ENCODE measurements at places on chromosomes 5 and 9.

DNA sequence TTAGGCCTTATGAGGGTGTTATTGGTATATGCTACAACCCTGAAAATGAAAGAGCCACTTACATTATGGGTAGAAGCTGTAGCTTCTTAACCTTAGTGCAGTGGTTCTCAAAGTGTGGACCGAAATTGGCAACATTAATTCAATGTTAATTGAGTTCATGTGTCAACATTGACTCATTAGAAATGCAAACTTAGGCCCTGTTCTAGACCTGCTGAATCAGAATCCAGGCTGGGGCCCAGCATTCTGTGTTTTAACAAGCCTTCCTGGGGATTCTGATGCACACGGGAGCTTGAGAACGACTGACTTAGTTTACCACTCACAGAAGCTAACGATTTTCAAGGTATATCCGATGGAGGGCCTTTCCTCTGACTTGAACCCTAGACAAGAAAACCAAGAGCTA, 7.3 kb downstream of the VLDLR start:
- no peak for DNase-seq

DNA sequence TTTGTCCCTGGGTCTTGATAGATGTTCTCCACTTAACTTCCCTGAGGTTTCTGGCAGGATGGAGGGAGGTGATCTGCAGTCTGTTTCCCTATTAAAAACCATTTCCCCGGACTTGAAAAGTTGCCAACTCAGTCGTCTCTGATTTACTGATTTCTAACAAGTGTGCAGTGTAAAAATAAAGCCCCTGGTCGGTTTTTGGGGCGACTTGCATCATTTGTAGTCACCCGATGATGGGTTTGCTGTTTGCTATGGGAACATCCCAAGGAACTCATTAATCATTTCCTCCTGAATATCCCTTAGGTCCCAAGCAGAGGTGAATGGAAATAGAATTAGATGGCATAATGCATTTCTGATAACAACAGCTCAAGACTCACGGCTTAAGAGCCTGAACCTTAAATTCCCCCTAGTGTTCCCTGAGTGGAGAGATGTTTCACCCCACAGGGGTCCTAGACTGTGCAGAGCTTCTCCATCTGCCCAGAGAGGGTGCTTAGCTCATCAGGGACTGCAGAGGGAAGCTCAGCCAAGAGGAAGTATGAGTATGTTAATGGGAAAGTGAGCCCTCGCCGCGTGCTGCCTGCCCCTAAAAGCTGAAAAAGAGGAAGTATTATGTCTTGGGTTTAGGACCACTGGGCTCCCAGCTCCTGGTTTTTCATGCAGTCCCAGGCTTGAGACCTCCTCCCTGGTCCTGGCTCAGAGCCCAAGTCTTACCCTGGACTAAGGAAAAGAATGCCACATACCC, 115.1 kb upstream of the DAP start:
- no peak for DNase-seq

DNA sequence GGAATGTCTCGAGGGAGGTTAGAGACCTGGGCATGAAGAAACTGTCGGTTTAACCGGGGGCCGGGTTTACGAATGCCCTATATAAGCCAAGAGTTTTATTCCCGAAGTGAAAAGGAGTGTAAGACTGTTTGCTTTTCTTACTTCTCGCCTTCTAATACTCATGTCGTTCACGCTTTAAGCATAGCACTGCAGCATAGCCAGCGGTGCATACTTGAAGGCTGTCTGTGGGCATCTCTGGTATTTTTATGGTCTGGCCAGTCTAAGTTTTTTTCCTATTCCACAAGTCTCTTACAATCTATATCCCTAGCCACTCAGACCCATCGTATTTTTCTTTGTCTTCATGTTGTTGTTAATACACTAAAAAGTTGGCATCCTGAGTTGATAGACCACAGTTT, 1.2 kb downstream of the UHRF2 start:
- peak; percentile 20 for DNase-seq

DNA sequence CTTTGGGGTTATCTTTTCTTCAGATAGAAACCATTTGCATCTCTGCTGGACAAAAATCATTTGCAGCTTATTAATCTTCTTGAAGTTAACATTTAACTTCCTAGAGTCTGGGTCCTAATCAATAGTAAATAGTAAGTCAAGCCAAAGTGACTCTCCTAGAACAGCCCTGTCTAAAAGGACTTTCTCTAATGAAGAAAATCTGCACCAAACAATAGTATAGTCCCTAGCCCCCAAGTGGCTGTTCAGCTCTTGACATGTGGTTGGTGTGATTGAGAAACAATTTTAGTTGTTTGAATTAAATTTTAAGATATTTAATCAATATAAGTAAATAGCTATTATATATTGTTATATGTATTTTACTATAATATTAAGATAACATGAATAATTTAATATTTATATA, 64.6 kb upstream of the SHB start:
- DNase-seq, result no peak

DNA sequence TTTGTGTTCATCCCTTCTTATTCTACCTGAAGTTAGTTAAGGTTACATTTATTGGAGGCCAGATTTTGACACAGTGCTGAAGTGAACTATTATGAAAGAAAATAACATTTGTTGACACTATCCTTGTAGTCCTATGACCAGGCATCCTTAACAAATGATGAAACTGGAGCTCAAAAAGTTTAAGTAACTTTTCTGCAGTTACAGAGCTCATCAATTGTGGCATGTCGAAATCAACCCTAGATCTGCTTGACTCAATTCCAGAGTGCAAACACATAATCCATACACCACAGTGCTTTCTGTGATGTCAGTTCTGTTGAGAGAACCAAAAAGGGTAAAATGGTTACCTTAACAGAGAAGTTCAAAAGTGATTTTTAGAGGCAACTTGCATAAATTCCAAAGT, 28.6 kb downstream of the KCNN2 start:
- no peak for DNase-seq

GRCh38 chr5:172637110-172637580, 3.9 kb upstream of the NEURL1B start:
- DNase-seq, result peak; percentile 43

DNA sequence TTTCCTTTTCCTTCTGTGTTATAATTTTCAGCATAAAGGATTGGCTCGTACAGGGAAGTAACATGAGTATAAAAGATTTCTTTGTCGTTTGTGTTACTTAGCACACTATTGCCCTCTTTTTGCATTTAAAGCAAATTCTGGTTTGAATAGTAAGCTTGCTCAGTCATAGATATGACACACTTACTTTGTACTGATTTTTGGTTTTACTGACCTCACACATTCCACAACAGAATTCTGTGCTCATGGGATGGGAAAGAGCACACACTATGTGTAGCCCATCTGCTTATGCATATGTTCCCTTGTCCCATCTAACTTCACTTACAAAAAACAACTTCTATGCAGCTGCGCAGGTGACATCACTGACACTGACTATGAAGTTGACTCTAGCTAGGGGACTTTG, 111.9 kb upstream of the MTAP start:
- DNase-seq, result no peak

DNA sequence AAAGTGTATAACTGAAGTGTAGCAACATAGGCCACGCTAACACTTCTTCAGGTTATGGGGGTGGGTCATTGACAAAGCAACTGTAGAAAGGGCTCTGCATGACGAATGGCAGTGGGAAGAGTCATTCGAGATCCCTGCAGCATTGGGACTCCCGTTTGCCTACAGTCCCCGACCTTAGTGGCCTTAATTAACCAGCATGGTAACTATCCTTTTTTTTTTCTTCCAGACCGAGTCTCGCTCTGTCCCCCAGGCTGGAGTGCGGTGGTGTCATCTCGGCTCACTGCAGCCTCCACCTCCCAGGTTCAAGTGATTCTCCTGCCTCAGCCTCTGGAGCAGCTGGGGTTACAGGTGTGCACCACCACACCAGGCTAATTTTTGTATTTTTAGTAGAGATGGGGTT, 14.2 kb upstream of the CMBL start:
- no peak for DNase-seq

DNA sequence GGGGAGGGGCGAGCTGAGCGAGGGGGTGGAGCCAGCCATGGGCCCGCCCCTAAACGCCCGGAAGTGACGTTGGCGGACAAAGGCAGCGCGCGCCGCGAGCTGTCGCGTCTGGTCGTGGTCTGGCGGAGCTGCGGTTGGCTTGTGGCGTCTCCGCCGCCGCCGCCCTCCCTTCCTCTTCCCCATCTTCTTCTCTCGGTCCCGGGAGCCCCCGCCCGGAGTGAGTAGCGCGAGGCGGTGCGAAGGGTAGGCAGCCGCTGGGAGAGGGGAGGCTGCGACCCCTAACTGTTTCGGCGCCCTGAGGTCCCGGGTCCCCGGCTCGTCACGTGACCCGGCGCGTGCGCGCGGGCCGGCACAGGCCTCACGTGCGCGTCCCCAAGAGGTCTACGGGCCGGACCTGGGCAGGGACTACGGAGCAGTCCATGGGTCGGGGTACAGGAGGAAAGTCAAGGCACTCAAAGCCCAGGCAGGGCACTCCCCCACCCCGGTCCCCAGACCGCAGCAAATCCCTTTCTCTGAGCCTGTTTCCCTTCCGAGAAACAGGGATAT, at the start of gene NTMT1:
NTMT1 (plus strand) TSS at position 85 of the 546 bp plus-strand sequence. CDS start 6,541 bp downstream, outside the sequence.
- DNase-seq, result peak; percentile 86

DNA sequence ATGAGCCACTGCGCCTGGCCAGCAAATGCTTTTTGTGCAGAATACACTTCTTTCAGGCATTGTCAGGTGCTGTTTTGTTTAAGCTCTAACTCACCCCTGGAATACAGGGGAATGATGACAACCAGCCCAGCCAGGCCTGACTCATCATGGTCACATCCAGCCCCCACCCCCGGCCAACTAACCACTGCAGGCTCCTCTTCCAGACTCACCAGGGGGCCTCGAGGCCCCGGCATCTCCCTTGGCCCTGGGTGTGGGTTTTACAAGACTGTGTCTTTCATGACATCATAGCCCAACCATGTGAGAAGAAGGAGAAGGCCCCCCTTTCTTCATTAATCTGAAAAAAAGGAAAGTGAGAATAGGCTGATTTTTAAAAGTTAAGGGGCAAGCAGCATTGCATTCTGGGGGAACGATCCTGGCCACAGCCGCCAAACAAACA, 35.5 kb downstream of the OLFML2A start:
- no peak for DNase-seq

DNA sequence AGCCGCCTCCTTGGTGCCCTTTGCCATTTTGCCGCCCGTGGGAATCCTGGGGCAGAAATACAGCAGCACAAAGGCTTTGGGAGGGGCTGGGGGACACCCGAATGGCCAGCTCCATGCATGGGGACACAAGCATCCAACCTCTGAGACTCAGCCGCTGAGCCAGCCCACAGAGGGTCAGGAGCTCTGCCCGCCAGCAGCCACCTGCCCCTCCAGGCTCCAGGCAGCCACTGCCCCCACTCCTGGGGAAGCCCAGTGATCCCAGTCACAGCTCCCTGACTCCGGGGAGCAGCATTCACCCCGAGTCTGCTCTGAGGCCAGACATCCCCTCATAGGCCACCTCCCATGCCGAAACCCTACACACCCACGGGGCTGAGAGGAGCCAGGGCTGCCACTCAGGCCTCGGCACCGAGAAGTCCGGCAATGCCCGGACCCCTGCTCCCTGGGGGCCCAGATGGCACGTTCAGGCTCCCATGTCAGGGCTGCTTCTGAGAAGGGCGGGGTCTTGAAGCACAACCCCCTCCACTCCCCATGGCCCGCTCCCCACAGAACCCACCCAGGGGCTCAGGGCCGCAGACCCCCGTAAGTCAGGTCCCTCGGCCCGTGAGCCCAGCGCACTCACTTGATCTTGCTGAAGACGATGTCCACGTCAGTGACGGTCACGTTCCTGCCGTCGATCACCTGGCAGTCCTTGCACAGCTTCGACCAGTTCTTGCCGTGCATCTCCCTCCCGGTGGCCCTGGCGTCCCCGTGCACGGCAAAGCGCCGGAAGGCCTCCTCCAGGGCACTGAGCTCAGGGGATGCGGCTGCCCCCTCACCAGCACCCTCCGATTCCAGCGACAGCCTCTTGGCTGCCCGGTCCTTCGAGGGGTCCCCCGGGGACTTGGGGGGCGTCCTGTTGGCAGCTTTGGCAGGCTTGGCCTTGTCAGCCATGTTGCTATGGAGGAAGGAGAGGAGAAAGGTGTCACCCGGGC, 15.7 kb downstream of the TPPP start:
- no peak for DNase-seq

GRCh38 chr5:122036326-122036725, 41.7 kb downstream of the LOX start:
- DNase-seq, result no peak

- no peak for DNase-seq
Observed at GRCh38 chr5:111834926-111835599, 78.1 kb upstream of the NREP start.

- no peak for DNase-seq
Observed at GRCh38 chr9:15738011-15738410, 185.2 kb downstream of the CCDC171 start.

- no peak for DNase-seq
Observed at GRCh38 chr9:33620738-33621439, 96.8 kb downstream of the ANKRD18B start.

GRCh38 chr5:135446206-135446605, 942 bp downstream of the DCANP1 start:
- no peak for DNase-seq

- DNase-seq, result no peak
Observed at GRCh38 chr5:124865066-124865465, 118.6 kb upstream of the ZNF608 start.

DNA sequence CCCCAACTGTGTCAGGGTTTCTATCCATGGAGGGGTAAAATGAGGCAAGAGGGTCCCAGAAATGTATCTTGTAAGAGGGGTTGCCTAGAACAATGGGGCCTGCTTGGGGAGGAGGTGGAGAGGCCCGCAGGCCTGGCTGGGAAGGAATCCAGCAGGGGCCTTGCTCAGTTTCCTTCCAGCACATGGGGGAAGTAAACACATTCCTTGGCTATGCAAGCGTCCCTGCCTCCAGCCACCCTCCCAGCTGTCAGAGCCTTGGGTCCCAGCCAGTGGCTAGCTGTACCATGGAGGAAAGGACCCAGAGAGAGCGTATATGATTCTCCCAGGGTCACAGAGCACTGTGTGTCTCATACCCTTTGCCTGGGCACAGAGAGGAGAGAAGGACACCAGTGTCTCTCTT, 71.1 kb upstream of the IL17B start:
- DNase-seq, result no peak

- DNase-seq, result no peak
Observed at GRCh38 chr5:172086194-172086975, 79.9 kb upstream of the FBXW11 start.

- no peak for DNase-seq
Observed at GRCh38 chr5:107812570-107813141, 141.9 kb upstream of the EFNA5 start.

All from hematopoietic multipotent progenitor cell treated with erythropoietin and hydrocortisone succinate and interleukin-3 and kit ligand, for 15 days (in vitro differentiated cells).